Activated CD8-positive, alpha-beta memory T cell treated with anti-CD3 and anti-CD28 coated beads, Interleukin-2, amount 10 ng/mL, durations not matched to agents 7 days and 5 days (primary cell): ENCODE measurements at places on chromosomes 2 and 18. TPM values are rescaled to one million over a fixed set of nuclear protein-coding genes. Genes with fewer than 3 reads are reported as not detected.

Gene IGFBP2
- total RNA-seq, result 3.5 TPM

Gene CMPK2
- 164 TPM for total RNA-seq

DNA sequence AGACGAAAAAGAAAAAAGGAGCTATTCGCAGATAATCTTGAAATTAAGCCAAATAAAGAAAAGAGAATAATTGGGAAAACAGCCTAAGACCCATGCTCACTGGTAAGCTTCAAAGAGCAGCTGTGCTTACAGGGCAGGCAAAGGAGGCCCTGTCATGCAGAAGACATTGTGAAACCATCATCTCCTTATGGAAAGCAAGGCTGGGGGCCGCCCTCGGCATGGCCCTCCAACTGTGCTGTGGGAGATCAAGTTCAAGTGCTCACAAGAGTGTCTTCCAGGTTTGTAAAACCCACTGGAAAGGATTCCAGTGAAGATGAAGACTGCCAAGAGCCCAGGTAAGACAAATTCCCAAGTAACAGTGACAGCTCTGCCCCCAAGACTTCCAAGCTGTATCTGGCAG lies 32.2 kb downstream of the ACVR1 start:
- no peak for DNase-seq

DNA sequence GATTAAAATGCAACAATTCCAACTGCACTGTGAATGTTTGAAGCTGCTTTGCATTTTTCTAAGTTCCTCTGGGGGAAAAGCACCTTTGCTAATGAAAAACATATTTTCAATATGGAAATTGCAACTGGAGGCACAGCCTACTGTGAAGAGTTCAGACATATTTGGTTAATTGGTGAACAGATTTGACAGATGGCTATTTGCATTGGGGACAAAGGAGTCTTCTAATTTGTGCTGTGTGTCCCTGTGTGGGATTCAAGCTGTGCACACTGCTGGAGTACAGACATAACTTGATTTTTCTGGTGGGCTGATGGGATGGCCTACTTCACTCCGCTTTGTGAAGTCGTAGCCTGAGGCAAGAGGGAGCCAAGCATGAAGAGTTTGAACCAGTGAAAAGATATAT lies 40.7 kb upstream of the ARHGAP25 start:
- no peak for DNase-seq

DNA sequence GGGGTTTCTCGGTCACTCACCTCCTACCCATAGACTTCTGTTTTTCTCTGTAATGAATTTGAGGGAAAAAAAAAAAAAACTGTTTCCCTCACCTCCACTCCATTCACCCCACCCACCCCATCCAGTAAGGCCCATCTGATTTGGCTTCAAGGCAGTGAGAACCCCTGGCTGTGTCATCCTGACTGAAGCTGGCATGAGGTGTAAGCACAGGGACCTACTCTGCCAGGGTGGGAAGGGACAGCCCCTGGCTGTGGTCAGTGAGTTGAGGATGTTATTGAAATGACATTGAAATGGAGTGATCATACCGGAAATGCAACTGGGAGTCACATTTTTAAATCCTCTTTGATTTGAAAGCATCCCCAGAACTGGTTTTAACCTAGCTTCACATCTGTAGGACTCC lies 19.1 kb upstream of the BCL2L11 start:
- DNase-seq, result no peak

DNA sequence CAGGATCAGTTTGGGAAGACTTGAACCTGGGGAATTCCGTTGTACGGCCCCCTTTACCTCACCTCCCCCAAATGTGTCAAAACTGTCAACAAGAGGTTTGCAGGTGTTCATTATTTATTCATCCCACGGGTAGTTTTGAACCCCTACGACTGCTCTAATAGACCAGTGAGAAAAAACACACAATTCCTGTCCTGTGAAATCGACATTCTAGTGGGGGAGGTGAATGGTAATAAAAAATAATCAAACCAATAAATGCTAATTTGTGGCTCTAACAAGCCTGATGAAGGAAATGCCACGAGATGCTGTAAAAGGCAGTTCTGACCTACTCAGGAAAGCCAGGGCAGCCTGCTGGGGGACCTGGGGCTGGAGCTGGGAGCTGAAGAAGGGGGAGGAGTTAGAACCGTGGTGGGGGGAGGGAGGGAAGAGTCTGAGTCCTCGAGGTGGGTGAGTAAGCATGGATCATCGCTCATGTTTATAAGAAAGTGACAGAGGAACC lies 463 bp upstream of the DNAJB2 start:
- DNase-seq, result no peak

DNA sequence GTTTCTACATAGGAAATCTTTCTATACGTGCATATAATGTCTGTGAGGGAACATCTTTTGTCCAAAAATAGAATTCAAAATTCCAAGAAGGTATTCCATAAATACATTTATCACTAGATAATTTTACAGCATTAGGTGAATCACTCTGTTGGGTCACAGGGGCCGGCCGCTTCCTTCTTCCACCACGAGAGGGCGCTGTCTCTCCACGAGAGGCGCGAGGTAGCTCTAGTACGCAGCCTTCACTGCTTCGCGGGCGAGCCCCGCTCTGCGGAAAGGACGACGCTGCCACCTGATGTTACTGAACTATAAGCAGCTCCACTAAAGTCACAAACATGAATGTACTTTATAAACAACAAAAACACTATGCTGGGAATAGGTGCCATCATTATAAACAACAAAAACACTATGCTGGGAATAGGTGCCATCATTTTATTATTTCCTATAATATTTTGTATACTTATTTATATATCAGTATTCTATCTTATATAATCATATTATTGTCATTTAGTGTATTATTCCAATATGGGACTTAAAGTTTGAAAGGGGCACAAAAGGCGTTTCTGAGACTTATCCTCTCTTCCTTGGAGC lies 69.4 kb upstream of the REV1 start:
- DNase-seq, result peak; percentile 86

DNA sequence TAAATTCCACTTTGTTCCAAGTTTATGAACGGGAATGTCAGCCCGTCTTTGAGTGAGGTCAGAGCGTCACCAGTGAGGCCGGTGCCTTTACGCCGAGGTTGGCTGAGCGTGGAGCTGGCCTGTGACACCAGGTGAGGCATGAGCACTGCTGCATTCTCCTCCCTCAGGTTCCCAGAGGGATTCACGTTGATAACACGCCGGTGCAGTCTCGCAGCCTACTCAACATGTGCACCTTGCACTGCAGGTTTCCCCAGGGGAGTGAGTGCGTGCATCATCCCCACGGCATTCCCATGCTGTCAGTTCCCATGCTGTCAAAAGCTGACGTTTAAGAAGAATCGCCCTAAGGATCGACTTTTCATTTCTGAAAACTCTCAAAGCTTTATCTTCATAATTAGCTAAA lies 213.3 kb downstream of the LDLRAD4 start:
- DNase-seq, result no peak

- no peak for DNase-seq
These were observed 23.3 kb upstream of the DAW1 start for GRCh38 chr2:227848146-227848545.

- no peak for DNase-seq
These were observed 182.5 kb downstream of the TMEM163 start for GRCh38 chr2:134536296-134536695.
